ENCODE measurements at places on chromosomes 6 and 20.

- no peak for DNase-seq
Measured at GRCh38 chr20:54434196-54434595, 41.2 kb upstream of the DOK5 start.

GRCh38 chr20:41213150-41213820 is 75.9 kb downstream of the PLCG1 start:
- no peak for DNase-seq

GRCh38 chr20:48945840-48946514 is 24.5 kb downstream of the ARFGEF2 start:
- DNase-seq: no peak

DNA sequence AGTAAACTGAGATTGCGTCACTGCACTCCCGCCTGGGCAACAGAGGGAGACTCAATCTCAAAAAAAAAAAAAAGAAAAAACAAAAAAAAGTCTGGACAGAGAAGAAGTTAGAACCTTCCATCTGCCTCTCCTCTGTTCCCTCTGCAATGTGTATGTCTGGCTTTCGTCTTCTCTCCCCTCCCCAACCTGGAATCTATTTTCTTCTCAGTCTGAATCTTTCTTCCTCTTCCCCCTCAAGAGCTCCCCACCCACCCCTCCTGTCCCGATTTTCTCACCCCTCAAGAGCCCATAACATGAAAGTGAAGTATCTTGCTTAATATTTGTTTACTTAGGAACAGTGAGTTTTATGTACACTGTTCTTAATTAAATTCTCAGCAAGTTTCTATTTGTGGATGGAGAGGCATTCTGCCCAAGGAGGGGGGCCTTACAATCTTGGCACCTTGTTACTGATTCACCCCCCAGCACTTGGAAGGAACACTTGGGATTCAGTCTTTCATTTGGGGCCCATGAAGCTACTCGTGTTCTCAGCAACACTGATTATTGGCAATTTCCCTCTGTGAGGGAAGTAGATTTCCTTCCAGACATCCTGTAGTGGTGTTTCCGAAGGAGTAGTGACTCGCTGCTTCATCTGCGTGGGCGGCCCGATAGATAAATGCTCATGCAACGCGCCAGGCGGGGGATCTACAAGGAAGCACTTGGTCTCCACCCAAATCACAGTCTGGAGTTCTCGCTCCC is 69.3 kb upstream of the SRSF6 start:
- no peak for DNase-seq

DNA sequence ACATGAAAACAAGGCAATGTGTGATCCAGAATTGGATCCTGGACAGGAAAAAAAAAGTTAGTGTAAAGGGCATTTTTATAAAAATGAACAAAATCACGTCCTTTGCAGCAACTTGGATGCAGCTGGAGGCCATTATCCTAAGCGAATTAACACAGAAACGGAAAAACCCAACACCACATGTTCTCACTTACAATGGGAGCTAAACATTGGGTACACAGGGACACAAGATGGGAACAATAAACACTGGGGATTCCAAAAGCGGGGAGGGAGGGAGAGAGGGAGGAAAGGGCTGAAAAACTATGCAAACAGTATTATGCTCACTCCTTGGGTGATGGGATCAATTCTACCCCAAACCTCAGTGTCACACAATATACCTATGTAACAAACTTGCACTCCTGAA is 91.4 kb upstream of the BTBD3 start:
- no peak for DNase-seq

GRCh38 chr6:87784690-87785089 is 82.7 kb upstream of the AKIRIN2 start:
- DNase-seq: no peak

DNA sequence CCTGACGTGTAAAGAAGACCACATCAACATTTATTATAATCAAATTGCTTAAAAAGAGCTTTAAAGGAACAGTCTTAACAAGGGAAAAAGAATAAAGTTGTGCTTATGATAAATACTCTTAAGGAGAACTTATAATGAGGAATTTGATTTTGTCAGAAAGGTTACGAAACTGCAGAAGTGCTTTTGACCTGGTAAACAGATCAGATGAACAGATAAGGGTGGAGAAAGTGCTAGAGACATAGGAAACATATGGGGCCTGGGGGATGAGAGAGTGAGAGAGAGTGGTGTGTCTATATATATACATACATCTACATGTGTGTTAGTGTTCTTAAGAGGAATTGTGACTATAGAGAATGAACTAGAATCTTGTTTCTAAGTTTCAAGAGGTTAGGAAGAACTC is 186.2 kb upstream of the GJE1 start:
- no peak for DNase-seq

DNA sequence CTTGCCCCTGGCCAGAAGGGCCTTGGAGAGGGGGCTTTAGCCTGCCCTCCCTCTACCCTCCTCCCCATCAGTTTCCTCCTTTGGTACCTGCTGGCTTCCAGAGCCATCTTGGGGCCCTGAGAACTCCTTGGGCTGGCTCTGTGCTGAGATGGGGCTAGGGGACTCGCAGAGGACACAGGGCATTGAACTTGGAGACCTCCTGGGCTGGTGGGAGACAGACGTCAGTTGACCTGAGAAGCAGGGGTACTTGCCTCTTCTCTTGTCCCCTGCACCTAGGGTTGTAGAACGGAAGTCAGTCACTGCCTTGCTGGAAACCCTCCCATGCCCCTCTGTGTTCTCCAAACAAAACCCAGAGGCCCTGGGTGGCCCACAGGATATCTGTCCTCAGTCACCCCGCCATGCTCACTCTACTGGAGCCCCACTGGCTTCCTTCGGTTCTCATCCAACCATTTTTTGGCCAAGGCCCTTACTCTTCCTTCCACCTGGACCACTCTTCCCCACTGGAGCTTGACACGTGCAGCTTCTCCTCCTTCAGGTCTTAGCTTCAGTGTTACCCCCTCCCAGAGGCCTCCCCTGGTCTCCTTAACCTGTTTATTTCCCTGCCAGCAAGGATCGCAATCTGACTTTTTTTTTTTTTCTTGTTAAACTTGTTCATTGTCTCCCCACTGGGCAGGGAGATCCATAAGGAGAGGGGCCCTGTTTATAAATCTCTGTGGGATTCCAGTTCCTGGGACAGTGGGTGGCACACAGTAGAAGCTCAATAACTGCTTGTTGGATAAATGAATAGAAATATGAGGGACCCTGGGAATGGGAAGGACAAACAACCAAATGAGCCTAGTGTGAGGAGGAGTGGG is 971 bp downstream of the RBCK1 start:
- DNase-seq: no peak

DNA sequence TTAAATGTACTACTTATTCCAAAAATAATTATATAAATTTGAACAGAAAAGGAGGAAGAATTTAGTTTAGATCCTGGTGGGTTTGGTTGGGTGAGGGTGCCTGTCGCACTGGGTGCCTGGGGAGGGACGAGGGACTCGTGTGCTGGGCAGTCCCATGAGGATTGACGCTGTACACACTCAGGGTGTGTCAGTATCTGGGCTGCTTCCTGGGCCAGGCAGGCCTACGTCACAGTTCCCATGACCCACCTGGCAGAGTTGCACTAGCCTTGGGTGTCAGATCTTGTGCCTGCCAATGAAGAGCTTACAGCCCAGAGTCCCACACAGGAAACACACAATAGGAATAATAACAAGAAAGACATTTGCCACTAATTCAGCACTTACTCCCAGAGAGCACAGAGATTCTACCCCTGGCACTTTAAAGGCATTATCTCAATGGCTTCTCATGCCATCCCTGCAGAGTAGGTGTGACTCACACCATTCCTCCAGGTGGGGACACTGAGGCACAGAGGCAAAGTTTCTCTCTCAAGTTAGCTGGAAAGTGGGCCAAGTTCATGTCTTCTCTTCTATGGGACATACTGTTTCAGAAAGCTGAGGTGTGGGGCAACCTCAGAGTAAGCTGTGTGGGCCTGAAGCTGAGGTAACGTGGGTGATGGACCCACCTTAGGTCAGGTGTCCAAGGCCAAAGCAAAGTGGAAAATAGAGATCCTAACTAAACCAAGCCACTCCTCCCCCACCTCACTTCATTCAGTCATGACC is 1.3 kb upstream of the SDCBP2 start:
- DNase-seq: peak; percentile 72

GRCh38 chr20:3045042-3045815 is 623 bp upstream of the MRPS26 start:
- DNase-seq: no peak

DNA sequence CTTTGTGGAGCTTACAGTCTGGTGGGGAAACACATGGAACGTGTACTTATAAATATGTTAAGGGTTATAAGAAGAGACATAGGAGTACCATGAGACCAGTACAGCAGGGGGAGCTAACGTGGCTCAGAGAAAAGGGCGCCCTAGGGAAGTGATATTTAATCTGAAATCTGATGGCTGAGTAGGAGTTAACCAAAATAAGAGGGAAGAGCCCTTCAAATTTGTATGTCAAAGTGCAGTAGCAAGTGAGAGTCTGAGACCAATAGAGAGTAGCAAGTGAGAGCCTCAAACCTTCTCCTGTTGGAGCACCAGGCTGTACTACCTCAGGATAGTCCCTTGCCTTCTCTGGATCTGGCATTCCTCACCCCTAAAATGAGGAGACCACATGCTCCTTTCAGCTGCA is 6.1 kb upstream of the PKIG start:
- no peak for DNase-seq

Data from activated effector memory CD4-positive, alpha-beta T cell treated with anti-CD3 and anti-CD28 coated beads, Interleukin-2, amount 50 U/mL, for 16 hours (primary cell).